AML-193 (cell line): ENCODE measurements at places on chromosomes 5 and 9.
A peak's percentile ranks its signal among the peaks of the same experiment; 100 is the strongest.

DNA sequence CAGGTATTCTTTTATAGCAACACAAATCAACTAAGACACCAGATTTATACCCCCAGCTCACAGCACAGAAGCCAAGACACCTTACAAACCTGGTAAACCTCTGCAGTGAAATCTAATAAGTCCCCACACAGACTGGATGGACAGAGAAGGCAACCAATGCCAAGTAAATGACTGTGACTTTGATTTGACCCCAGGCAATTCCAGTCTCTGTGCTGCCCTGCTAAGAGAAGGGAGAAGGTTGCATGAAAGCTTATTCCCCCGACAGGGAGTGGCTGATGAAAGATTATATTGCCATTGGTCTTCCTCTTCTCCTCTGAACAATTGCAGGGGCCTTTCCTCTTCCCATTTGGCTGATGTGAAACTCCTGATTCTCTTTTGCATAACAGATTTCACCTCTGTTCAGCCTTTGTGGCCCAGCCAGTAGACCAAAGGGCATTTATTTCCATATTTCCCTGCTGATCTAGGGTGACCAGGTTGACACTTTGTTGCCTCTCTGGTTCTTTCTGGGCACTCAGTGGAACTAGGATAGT is 107.6 kb downstream of the ADRB2 start:
- no peak for DNase-seq

DNA sequence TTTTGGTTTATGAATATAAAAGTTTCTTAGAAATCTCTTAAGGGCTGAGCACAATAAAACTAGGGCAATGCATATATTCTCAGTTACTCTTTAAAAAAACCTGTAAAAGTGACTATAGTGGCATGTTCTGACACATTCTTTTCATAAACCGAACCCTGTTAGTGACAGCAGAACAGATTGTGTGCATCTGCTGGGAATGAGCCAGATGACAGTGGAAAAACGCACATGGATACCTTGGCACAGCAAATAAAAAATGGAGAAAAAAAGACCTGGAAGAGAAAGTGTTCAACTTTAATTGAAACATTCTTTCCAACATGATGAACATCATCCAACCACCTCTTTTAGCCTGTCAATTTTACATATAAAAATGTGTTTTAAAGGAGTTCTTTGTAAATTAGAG is 12.7 kb downstream of the MEF2C start:
- DNase-seq, result no peak

DNA sequence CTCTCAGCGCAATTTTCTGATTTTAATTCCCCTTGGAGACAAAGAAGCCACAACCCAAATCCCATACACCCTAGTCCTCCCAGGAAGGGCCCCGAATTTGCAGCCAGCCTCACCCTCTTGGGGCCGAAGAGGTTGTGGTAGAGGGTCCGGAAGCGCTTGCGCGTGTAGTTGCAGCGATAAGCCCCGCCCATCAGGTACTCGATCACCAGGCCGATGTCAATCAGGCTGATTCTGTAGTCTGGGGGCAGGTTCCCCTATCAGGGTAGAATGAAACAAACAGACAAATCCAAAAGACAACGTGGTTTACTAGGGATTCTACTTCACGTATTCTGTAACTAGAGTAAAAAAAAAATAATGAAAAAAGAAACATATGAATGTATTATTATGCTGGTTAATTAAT is 210.6 kb upstream of the KLF9 start:
- DNase-seq, result no peak

- DNase-seq, result peak; percentile 92
These were observed 17.4 kb upstream of the ADRB2 start for GRCh38 chr5:148808864-148809642.

DNA sequence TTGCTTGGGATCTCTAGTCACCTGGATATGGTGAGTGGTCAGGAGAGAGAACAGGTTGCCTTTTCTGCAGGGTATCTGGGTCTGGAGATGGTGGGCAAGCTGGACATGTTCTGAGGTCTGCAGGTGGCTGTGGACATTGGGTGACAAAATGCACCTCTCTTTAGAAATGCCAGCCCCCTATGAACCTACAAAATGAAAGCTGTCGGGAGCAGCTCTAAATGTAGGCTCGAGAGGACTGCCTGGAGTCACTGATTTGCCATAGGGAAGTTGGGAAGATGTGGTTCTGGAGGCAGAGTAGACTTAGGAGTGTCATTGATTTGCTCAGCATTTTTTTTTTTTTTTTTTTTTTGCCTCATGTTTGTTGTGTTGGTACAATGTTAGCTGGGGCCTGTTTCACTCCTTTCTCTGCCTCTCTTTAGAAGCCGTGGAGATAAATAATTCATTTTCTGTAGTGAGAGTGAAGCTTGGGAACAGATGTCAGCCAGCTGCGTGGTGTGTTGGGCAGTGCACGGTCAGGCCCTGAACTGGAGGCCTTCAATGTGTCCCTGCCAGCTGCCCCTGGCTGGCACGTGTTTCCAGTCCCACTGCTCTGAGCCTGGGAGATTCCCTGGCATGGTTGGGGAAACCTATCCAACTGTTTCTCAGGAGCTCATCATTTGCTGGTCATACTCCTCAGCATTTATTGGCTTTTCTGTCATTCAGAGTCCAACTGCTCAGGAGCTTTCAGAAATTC is 5.4 kb downstream of the RGS3 start:
- DNase-seq, result no peak
